ENCODE measurements at places on chromosomes 2 and 18. TPM values are rescaled to one million over a fixed set of nuclear protein-coding genes. Genes with fewer than 3 reads are reported as not detected.

Gene SNRNP200
- 47.8 TPM for total RNA-seq

Gene OBSL1
- 40.8 TPM for total RNA-seq

Gene SOX11
- total RNA-seq = not detected

Gene ANKMY1
- 3.2 TPM for total RNA-seq

Gene CCDC138
- 3.9 TPM for total RNA-seq

Gene IL37
- total RNA-seq = not detected
